ENCODE measurements at places on chromosomes 5 and 9.
A peak's percentile ranks its signal among the peaks of the same experiment; 100 is the strongest.

- no peak for DNase-seq
Observed at GRCh38 chr9:131442351-131442750, 48.5 kb downstream of the PRRC2B start.

DNA sequence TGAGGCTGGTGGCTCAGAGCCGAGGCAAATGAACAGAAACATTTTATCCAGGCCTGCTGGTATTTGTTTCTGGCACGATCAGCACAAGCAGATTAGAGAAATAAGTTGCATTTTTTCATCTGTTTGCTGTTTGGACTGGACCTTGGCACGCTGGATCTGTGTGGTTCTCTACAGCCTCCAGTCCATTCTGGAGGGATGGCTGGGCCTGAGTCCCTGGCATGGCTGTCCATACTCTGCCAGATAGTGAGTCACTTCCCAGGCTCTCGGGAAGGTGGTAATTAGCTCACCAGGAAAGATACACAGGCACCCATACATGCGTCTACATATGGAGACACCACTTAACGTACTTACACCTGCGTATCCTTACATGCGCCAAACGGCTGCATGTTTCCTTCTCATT, 78.6 kb downstream of the SPRY4 start:
- DNase-seq, result peak; percentile 92

DNA sequence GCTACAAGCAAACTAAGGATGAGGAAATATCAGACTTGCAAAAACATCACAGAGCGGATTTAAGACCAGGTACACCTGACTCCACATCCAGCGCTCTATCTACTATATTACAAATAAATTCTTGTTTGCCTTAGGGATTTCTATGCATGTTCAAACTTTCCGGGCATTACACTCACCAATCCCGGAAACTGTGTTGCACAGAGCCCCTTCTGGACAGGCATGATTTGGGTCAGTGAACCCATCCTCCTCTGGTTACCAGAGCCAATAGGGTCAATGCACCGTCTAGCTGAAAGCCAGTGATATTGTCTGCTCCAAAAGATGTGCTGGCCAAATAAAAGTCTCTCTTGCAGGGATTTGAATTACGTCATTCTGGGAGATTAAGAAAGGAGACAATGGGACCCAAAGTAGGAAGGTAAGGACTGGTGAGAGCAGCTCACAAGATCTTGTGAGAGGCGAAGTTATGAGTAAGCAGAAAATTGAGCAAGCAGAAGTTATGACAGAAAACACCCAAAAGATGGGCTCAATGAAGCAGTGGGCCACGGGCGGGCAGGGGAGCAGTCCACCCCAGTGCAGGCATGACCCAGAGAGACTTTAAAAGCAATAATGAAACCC, 155.8 kb upstream of the RAI14 start:
- DNase-seq, result no peak

GRCh38 chr5:87122151-87122977, 145.3 kb upstream of the RASA1 start:
- no peak for DNase-seq

GRCh38 chr5:150347451-150347850, 10.0 kb upstream of the TCOF1 start:
- DNase-seq, result no peak

DNA sequence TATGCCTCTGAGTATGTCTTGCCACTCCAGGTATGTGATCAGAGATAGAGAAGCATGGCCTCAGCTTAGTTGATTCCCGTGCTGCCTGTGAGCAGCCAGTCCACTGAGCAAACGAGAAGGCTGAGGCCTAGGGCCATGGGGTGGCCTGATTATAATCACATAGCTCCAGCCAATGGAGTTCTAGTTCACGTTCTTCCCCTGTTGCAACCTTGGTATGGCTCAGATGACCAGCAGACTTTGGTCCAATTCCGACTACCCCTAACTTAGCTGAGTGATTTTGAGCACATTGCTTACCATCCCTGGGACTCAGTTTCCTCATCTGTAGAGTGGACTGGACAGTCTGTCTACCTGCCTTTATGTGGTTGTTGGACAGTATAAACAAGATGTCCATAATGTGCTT, 68.4 kb downstream of the PPARGC1B start:
- no peak for DNase-seq

DNA sequence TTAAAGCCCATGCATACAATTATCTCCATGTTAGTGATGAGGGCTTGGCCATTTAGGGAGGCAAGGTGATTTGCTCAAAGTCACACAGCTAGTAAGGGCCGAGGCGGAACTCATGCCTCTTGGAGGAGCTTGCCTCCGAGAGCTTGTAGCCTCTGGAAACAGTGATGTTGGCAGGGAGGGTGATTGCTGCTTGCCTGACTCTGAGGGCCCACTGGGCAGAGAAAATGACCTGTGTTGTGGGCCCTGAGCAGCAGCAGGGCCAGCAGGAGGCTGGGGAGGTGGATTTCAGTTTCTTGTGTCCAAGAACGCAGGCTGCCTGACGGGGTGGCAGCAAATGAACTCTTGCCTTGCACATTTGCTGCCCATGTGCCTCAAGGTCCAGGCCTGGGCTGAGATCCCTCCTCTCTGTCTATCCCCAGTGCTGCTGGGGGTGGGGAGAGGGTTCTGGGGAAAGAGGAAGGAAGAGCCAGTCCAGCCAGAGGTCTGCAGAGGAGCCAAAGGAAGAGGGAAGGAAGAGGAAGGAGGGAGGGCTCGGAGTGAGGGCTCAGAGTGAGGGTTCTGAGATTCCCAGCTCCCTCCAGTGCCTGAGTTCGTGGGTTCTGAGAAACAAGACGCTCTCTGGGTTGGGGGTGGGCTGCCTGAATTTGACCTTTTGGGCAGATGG, 16.2 kb upstream of the PTGS1 start:
- no peak for DNase-seq

DNA sequence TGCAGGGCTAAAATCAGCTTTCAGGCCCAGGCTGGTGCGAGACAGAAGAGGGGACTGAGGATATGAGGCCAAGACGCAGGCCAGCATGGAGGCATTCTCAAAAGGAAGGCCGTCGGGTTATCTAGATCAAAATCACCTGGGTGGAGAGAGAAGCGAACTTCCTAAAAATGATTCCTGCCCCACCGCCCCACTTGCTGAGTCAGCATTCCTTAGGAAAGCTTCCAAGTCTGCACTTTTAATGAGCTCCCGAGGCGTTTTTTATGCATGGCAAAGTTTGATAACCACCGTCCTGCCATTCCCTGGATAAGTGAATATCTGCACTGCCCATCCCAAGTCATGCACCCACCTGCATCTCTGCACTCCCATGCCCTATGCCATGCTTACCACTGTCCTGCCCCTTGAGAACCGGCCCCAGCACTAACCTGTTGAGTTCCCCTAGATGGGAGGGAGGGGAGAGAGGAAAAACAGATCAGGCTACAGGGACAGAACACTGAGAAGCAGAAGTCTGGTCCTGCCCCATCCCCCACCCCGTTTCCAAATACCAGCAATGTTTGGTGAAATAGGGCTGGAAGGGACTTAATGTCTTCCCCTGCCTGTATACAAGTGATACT, 1.6 kb upstream of the SPOCK1 start:
- no peak for DNase-seq

DNA sequence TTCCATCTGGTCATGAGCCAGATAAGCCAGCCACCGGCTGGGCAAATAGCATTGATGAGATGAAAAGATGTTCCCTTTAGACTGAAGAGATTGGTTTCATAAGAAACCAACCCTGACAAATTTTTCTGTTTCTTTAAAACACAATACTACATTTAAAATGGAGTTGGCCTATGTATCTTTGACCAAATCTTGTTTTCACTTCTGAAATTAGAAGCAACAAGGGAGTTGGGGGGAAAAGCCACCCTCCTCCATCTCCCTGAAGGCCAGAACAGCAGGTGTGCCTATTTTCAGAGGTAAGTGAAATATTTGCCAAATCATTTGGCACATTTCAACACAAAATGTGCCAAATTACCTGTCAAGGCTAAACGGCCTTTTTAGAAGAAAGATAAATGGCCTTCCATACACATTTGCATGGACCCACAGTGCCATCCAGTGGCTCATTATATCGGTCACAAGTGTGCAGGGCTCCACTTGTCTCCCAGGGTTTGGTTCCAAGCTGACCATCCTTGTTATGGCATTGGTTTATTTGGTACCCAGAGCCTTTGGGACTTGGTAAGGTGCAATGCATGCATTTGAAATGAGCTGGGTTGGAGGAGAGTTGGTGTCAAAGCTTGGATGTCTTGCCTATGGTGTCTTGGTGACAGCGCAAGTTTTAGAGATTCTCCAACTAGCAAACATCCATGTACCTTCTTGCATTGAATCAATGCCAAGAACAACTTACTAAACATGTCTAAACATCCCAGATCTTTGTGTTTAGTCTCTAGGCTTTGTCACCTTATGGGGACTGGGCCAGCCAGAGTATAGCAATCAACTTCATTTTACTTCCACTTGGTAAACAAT, 372.0 kb upstream of the KIF2A start:
- peak; percentile 31 for DNase-seq

- DNase-seq, result peak; percentile 92
Observed at GRCh38 chr5:179393078-179393477, 47.8 kb upstream of the ADAMTS2 start.

DNA sequence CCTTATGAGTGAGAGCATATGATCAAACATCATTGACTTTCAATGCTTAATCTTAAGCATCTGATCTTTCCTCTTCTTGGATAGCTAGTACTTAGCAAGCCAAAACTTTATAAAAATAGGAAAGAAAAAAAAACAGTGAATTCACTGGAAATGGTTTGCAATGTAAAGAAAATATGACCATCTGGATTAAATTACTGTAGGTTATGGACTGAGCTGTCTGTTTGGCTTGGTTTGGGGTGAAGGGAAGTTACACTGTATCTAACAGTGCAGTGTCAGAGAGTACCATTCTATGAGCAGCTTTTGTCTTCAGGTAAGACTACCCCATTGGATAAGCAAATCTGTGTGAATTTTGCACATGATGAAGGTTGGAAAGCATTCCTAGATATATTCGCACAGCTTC, 151.4 kb downstream of the TLE1 start:
- DNase-seq, result no peak

All from NCI-H226 (cell line).